ENCODE measurements at places on chromosomes 5 and 9. TPM values are rescaled to one million over a fixed set of nuclear protein-coding genes. Genes with fewer than 3 reads are reported as not detected.
A peak's percentile ranks its signal among the peaks of the same experiment; 100 is the strongest.

GRCh38 chr5:105882956-105883481, 1787.7 kb downstream of the EFNA5 start:
- no peak overlapping the region for H3K27ac ChIP-seq
- H3K27me3 ChIP-seq, result no peaks in the 10 kb centered on the region
- H3K4me3 ChIP-seq, result no peak overlapping the region
- no peak for DNase-seq

GRCh38 chr9:82284758-82285157, 296.2 kb downstream of the SPATA31D1 start:
- H3K27ac ChIP-seq, result no peak overlapping the region
- H3K27me3 ChIP-seq, result no peaks in the 10 kb centered on the region
- no peak for DNase-seq

DNA sequence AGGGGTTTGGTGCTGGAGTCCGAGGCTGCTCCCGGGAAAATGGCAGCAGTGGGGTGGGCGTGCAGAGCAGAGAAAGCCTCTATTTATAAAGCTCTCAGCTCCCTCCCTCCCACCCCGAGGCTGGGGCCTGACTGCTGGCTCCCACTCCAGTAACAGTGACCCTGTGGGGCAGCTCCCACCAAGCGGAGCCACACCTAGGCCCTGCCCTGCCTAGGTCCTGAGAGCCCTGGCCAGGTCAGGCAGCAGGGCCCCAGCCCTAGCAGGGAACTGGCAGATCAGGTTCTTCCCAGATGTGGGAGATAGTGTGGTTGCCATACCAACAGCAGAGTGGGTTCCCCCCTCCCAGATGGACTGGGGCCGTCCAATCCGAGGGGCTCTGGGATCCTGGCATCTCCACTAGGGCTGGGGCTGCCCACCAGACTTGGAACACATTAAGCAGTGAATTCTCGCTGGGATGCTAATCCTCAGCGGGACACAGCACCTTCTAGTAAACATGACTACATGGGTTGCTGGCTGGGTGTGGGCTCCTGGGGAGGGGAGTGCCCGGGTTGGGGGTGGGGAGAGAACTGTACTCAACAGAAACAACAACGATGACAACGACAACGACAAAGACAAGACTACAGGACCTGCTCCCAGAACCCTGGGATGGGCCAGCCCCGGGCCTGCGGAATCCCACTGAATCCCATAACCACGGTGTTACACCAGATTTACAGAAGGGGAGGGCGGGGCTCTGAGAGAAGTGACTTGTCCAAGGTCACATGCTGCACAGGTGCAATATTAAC, 1.5 kb downstream of the SH3GLB2 start:
- H3K4me1 ChIP-seq, result peaks cover 16% of the 10 kb centered on the region
- H3K36me3 ChIP-seq, result no peaks in the 10 kb centered on the region

GRCh38 chr5:170200876-170201275, 31.9 kb upstream of the C5orf58 start:
- H3K36me3 ChIP-seq, result no peaks in the 10 kb centered on the region
- H3K27me3 ChIP-seq, result no peaks in the 10 kb centered on the region
- peak overlapping the region; percentile 23 for H3K27ac ChIP-seq

DNA sequence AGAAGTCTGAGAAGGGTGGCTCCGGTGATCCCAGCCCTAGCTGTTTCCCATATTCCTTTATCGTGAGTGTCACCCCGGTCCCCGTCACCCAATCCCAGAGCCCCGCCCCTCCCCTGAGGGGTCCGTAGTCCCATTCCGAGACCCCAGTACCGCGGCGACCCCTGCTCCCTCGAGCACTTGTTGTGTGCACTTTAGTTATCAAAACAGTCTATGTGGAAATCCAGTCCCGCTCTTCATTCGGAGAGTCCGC, 223 bp downstream of the LRSAM1 start:
- H3K4me1 ChIP-seq, result peaks cover 20% of the 10 kb centered on the region
- peaks cover 25% of the 10 kb centered on the region for H3K36me3 ChIP-seq
- DNase-seq, result no peak
- H3K4me3 ChIP-seq, result peak overlapping the region; percentile 91
- H3K27ac ChIP-seq, result peak overlapping the region; percentile 89
- no peaks in the 10 kb centered on the region for H3K27me3 ChIP-seq

DNA sequence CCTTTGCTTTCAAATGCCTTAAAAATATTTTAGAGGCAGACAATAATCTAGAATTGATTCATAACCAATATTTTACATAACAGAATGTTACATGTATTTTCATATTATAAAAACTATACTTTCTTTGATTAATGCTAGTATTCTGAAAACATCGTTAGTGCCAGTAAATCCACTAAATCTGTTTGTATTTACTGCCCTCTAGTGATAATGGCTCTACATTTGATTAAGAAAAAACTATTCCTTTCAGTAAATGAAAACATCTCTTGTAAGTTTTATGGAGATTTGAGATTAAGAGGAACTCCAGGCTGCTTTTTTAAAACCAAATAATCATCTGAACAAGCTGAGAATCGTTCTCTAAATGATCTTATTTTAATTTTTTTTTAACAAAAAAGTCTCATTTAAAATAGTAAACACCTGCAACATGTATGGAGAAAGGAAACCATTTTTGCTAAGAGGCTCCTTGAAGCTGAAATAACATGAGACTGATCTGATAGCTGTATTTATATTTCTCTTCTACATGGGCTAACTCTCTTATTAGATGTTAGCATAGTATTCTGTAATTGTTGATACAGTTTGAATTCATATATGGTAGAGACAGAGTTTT, 424.7 kb downstream of the RAB3C start:
- H3K27ac ChIP-seq, result no peak overlapping the region
- no peak for DNase-seq
- H3K4me1 ChIP-seq, result no peaks in the 10 kb centered on the region
- no peaks in the 10 kb centered on the region for H3K36me3 ChIP-seq
- H3K4me3 ChIP-seq, result no peak overlapping the region
- no peaks in the 10 kb centered on the region for H3K27me3 ChIP-seq

DNA sequence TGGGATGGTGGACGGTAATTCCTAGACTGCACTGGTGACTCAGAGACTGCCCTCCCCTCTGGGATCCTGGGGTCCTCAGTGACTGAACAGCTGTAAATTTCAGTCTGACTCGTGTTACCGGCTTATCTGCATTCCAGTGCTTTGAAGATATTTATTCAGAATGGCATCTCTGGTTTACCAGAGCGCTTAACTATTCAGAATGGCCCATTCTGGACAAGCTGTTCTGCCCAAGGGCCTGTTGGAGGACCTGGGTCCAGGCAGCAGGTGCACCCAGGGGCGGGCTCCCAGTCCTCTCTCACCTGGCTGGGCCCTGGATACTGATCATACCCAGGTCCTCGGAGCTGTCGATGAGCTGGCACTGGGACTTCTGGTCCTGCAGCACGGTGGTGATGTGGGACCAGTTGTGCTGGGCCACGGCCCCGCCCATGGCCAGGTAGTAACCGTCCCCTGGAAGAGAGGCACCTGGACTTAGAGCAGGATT, 48.0 kb downstream of the SARDH start:
- no peaks in the 10 kb centered on the region for H3K27me3 ChIP-seq
- DNase-seq, result no peak
- H3K4me1 ChIP-seq, result no peaks in the 10 kb centered on the region

DNA sequence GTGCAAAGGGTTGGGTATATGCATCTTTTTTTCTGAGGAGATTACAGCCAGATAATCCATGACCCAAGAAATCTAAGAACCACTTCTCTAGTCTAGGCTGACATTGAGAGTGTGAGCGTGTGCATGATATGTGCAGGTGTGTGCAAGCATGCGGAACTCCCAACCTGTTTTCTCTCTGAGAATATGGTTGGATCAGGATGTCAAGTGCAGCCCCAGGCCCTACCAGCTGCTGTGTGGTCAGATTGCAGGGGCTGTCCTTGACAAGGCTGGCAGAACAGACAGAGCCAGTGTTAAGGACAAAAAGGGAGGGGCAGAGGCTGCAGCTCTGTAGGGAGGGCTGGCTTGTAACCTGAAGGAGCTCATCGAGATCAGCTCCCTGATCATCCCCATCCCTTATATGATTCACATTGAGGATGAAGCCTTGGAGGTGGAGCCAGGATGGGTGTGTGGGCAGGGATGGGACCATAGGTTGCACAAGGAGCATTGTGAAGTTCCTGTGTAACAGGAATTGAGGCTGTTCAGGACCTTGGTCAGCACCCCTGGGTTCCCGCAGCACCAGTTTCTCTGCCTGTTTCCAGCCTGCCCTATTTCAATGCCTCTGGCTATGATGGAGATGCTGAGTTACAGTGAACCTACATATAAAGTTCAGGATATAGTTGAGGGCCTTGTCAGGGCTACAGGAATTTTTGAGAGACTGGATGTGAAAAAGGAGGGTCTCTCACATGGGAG, 52.6 kb upstream of the ARAP3 start:
- H3K4me1 ChIP-seq, result no peaks in the 10 kb centered on the region
- H3K27ac ChIP-seq, result no peak overlapping the region
- no peak for DNase-seq
- no peaks in the 10 kb centered on the region for H3K36me3 ChIP-seq
- peaks cover 2% of the 10 kb centered on the region for H3K27me3 ChIP-seq
- H3K4me3 ChIP-seq, result no peak overlapping the region

DNA sequence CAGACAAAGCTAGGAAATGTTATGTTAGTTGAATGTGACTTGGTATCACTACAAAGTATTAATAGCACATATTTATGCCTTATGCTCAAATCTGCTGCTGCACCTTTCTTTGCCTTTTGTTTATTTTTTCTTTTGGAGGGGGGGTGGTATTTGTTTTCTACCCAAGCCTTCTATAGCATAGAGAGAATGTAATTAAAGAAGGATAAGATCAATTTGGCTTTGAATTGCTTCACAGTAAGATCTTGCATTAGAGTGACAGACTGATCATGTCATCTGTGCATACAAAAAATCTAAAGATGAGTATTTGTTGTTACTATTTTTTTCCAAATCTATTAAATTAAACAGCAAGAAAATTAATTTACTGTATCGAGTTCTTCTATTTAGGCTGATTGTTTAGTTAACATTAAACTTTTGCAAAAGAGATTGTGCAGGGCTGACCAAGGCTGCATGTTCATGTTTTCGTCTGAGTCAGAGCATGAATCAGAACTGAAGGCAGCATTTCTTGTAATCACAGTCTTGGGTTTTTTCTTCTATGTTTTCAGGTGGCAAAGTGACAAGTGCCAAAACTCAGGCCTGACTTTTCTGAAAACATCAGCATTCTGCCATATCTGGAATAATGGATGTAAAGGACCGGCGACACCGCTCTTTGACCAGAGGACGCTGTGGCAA, 1007.1 kb upstream of the WWC1 start:
- H3K27ac ChIP-seq, result no peak overlapping the region
- H3K4me3 ChIP-seq, result no peak overlapping the region
- H3K4me1 ChIP-seq, result no peaks in the 10 kb centered on the region
- no peaks in the 10 kb centered on the region for H3K27me3 ChIP-seq
- DNase-seq, result no peak
- H3K36me3 ChIP-seq, result no peaks in the 10 kb centered on the region

DNA sequence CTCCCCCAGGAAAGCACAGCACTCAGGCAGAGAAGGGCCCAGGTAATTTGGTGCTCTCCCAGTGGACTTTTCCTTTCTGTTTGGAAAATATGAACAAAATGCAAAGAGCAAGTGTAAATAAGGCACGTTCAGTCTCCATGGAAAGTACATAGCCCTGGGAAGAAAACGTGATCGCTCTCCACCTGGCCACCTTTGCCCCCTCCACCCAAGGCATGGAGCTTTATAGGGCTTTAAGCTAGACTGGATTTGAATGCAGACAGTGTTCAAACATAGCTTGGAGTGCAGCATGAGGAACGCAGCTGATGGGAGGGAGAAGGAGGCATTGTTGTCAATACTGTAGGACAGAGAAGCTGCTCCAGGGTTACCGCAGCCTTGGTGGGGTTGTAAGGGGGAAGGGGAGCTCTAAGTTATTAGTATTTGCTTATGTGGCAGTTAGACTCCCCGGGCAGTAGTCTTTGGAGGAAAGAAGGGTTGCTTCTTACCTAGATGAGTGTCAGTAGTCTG, 500.2 kb downstream of the SPOCK1 start:
- no peaks in the 10 kb centered on the region for H3K4me1 ChIP-seq
- no peaks in the 10 kb centered on the region for H3K36me3 ChIP-seq
- H3K27me3 ChIP-seq, result no peaks in the 10 kb centered on the region
- no peak for DNase-seq
- H3K4me3 ChIP-seq, result no peak overlapping the region
- H3K27ac ChIP-seq, result no peak overlapping the region

DNA sequence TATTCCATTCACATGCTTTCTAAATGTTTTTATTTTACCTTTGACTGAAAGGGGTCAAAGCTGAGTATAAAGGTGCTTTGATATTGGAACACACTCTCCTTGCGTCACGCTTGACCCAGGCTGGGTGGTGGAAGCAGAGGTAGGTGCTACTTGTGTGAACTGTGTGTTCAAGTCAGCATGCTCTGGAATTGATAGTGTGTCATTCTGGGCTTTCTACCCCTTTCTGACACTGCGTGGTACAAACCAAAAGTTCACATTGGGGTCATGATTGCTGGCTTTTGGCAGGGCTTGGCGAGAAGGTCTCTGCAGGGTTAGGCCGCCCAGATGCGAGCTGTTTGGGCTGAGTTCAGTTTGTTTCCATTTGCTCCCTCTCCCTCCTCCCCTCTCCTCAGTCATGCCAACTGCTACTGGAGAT, 131.8 kb downstream of the ADAMTSL1 start:
- H3K4me3 ChIP-seq, result no peak overlapping the region
- no peak for DNase-seq
- H3K36me3 ChIP-seq, result no peaks in the 10 kb centered on the region
- no peaks in the 10 kb centered on the region for H3K4me1 ChIP-seq

DNA sequence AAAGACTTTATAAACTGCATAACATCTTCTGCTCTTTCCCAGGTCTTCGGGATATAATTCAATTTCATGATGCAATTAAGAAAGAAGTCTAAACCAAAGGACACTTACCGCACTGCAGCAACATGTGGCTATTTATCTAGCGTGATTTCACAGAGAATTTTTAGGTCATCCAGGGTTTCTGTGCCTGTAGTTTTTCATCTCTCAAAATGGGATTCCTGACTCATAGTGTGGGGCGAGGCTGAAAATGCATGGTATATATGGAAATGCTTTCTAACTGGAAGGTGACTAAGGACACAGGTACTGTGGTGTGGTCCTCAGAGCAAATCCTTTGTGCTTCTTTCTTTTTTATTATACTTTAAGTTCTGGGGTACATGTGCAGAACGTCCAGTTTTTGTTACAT, 557.7 kb upstream of the KLF4 start:
- H3K4me1 ChIP-seq, result no peaks in the 10 kb centered on the region
- no peak overlapping the region for H3K4me3 ChIP-seq
- DNase-seq, result no peak
- H3K36me3 ChIP-seq, result no peaks in the 10 kb centered on the region
- H3K27me3 ChIP-seq, result no peaks in the 10 kb centered on the region

- DNase-seq, result no peak
- H3K4me1 ChIP-seq, result no peaks in the 10 kb centered on the region
- no peak overlapping the region for H3K4me3 ChIP-seq
- H3K27ac ChIP-seq, result no peak overlapping the region
Observed at GRCh38 chr9:77943057-77943456, 88.6 kb downstream of the GNAQ start.

DNA sequence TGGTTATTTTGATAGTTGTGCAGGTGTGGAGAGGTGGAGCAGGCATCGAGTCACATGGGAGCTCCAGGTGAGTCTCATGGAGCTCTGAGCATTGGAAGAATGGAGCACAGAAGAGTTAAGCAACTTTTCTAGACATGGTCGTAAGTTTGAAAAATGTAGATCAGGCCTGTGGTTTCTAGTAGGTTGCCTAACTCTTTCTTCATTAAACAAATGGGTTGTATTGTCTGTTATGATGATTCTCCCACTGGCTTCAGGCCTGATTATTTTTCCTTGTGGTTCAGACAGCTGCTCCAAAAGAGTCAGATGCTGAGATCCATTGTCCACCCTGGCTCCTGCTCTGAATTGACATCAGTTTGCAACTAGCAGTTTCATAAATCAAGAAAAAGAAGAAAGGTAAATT, 80.3 kb upstream of the RPS23 start:
- peaks cover 2% of the 10 kb centered on the region for H3K27me3 ChIP-seq
- DNase-seq, result no peak
- H3K4me3 ChIP-seq, result no peak overlapping the region
- no peaks in the 10 kb centered on the region for H3K4me1 ChIP-seq

The CCDC171 gene
- 1.5 TPM for total RNA-seq

The CKS2 gene
- 132 TPM for total RNA-seq

The GADD45G gene
- 1.2 TPM for total RNA-seq
